Fibroblast of skin of right quadriceps (primary cell): ENCODE measurements at places on chromosomes 11 and 22.

- DNase-seq = peak; percentile 99
Observed at GRCh38 chr11:12693479-12694182, 19.4 kb downstream of the TEAD1 start.

DNA sequence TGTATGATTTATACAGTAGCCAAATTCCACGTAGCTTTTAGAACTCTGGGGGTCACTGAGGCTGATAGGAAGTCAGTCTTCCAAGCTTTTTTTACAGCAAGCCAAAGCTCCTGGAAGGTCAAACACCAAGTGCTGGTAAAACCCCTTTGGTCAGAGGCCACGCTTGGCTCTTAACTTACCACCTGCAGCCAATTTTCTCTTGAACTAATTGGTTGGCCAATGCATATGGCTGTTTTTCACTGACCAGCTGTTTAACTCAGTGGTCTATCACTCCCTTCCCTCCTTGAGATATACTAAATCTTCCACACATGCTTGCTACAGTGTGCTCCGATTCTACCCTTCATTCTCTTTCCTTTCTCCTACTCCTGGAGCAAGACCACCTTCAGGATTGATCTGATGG lies 116.0 kb downstream of the FAR1 start:
- DNase-seq = no peak

- no peak for DNase-seq
Observed at GRCh38 chr11:27097551-27097950, 56.9 kb downstream of the BBOX1 start.

- DNase-seq = no peak
Observed at GRCh38 chr11:110621826-110622225, 90.4 kb downstream of the ARHGAP20 start.

- peak; percentile 19 for DNase-seq
Observed at GRCh38 chr11:78268591-78269410, 80.1 kb downstream of the USP35 start.

GRCh38 chr11:105937331-105937730 lies 84.7 kb downstream of the MSANTD4 start:
- peak; percentile 55 for DNase-seq

- no peak for DNase-seq
Observed at GRCh38 chr11:26757995-26758394, 36.1 kb upstream of the SLC5A12 start.

- DNase-seq = no peak
Observed at GRCh38 chr11:130574740-130575139, 126.3 kb downstream of the ADAMTS15 start.

- DNase-seq = no peak
Observed at GRCh38 chr11:128532016-128532571, 55.3 kb downstream of the ETS1 start.

- no peak for DNase-seq
Observed at GRCh38 chr11:9250139-9250582, 15.0 kb downstream of the DENND5A start.

DNA sequence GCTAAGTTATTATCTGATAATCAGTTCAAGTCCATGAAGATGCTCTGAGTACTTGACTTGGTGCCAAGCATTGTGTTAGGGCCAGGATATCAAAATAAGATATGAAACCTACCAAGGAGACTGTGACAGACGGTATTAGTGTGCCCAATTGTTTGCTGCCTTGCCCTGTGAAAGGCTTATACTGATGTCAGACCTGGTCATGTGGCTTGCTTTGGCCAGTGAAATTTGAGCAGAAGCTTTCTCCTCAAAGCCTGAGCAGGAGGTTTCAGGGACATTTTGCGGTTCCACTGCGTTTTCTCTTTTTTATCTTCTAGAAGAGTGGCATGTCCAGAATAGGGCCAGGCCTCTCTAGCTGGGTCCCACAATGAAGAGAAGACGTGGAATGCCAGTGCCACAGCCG lies 15.8 kb upstream of the PKNOX2 start:
- no peak for DNase-seq

DNA sequence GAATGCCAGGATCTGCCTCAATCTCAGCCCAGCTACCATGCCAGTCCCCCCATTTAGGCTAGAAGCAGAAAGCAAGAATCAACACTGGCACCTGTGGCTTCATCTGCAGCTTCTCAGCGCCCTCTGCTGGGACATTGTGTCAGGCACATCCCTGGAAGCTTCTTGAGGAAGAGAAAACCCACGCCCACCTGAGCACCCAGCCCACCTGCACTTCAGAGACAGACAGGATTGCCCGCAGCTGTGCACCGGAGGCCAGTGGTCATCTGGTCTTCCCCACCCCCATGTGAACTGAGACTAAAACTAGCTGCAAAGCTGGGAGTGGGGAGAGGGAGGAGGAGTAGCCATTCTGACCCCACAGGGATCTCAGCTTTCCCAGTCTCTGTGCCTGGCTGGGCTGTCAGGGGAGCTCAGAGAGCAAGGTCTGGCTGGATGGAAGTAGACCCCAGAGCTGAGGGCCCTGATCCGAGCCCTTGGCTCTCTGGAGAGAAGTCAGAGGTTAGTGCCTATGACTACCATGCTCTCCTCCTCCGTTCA lies 66.8 kb downstream of the FEZ1 start:
- DNase-seq = peak; percentile 32

DNA sequence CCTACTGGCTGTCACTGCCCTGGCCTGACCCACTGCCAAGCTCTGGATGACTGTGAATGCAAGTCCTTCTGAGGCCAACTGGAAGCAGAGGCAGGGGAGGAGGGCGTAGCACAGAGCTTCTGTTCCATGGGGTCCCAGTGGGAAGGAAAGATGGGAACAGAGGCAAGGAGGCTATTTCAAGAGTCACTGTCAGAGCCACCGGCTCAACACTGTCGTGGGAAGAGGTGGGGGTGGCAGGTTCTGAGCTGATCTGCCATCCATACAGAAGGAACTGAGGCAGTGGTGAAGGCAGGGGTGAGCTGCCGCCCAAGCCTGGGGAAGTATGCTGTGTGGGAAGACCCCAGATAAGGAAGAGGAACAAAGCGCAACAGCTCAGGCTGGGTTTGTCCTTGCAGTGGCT lies 54.7 kb downstream of the SGSM3 start:
- no peak for DNase-seq

GRCh38 chr22:50485221-50486131 lies 1.2 kb upstream of the MIOX start:
- DNase-seq = no peak

GRCh38 chr11:117953024-117953671 lies 23.9 kb upstream of the TMPRSS13 start:
- no peak for DNase-seq

- DNase-seq = no peak
Observed at GRCh38 chr11:119056421-119056999, 495 bp downstream of the HYOU1 start.

DNA sequence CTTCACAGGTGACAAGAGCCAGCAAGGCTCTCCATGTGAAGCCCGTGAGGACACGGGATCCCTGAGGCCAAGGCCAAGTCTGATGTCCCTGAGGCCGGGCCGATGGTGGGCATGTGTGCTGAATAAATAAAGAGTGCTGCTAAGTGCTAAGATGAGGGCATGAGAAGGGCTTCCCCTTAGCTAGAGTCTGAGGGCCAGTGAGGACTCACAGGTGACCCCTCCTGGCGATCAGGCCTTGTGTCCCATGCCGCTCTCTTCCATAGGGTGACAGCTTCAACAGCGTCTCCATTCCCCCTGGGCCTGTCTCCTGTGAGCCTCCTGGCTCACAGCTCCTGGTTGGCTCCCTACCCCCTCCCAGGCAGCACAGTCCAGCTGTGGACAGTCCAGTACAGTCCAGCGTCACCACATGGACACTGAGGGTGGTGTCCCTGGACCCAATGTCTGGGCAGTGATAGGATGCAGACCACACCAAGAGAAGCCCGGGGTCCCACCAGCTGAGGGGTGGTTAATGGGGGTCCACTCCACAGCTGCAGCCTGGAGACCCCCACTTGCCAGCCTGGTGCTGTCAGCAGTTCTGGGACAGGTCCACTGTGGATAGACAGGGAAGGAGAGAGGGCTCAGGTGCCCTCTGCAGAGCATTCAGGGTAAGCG lies 1033.2 kb downstream of the TBC1D22A start:
- DNase-seq = no peak

- no peak for DNase-seq
Observed at GRCh38 chr11:104124979-104125378, 39.0 kb downstream of the PDGFD start.

DNA sequence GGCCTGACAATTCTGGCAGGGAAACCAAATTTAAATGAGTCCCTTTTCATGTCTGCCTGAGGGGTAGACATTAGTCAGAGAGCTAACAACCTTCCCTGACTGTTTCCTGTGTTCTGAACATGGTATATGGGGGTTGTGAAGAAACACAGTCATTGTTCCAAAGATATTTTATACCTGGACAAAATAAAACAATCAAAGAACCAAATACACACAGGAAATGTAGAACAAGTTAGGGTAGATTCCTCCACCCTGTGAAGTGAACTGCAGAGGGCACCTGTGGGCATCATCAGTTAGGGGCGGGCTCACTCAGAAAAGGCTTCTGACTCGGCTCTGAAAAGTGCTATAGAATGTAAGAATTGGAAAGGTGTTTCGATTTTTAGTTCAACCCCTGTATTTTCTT lies 231.9 kb upstream of the CADM1 start:
- no peak for DNase-seq

DNA sequence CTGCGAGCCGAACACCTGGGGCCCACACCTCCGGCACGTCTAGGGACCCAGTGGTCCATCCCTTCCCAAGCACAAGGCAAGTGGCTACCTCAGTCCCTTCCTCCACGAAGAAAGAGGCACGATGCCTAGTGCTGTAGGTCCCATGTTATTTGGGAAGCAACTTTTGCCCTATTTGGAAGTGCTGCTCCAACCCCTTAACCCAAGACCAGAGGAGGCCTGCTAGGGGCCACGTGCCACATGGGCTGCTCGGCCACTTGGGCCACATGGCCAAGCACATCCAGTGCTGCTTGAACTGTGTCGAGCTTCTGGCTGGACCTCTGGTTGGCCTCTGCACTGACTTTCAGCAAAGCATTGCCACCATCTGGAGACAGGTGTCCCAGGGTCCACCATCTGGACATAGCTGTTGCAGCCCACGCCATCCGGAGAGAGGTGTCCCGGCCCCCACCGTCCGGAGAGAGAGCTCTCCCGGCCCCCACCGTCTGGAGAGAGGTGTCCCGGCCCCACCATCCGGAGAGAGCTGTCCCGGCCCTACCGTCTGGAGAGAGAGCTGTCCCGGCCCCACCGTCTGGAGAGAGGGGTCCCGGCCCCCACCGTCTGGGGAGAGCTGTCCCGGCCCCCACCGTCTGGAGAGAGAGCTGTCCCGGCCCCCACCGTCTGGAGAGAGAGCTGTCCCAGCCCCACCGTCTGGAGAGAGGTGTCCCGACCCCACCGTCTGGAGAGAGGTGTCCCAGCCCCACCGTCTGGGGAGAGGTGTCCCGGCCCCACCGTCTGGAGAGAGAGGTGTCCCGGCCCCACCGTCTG lies 6.5 kb upstream of the B4GALNT4 start:
- no peak for DNase-seq

DNA sequence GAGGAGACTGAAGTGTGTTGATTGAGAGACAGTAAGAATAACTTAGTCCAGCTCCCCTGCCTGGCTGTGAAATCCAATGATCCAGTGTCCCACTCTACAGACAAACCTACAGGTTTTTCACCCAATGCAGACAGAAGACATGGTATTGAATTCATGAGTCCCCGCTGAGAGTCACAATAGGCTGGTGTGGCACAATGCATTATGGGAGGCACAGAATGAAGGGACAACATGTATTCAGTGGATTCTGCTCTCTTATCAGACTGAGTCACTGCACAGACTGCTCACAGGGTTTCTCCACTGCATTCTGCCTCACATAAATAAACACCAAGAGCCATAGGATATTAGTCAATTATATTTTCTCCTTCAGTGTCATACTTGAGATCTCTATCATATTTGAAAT lies 55.2 kb upstream of the TOP3B start:
- no peak for DNase-seq

DNA sequence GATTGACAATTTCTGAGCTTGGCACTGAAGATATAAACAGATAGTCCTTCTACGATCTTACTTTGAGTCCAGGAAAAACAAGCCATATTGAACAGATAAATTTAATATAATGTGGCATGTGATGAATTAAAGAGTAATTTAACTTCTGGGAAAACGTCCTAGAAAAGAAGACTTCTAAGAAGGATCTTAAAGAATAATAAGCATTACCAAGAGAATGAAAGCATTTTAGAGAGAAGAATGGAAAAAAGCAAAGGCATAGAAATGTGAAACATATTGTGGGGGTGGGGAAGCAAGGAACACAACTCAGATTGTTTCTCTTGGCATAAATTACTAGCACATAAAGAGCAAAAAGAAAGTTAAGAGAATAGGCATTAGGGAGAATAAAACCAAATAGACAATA lies 5.4 kb downstream of the DDIAS start:
- no peak for DNase-seq

GRCh38 chr22:40210818-40211217 lies 33.1 kb downstream of the TNRC6B start:
- DNase-seq = no peak

- peak; percentile 11 for DNase-seq
Observed at GRCh38 chr11:108680271-108680670, 15.4 kb downstream of the DDX10 start.

- no peak for DNase-seq
Observed at GRCh38 chr22:35863432-35863831, 145.8 kb downstream of the APOL5 start.

GRCh38 chr11:77283101-77283500 lies 18.4 kb downstream of the GDPD4 start:
- DNase-seq = no peak

DNA sequence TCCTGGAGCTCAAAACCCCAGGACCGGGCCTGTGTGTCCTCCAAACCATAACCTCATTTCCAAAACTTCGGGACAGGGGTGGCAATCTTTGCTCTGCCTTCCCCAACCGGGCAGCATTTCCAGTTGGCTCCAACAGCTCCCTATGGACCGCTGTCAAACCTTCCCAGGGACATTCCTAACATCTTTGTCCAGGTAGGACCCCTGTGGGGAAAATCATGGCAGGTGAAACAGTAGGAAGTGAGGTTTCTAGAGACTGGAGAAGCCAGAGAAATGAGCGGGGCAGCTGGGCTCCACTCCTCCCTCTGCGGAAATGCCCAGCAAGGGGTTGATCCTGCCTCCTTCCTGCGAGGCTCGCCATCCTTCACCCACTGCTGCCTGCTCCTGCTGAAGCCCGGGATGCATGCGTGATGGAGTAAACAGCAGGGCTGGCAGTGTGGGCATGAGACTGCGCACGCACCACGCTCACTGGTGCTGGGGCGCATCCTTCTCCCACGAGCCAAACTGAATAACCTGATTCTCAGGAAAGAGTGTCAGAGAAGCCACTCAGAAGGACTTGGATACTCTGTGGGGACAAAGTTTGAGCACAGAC lies 136.4 kb downstream of the BUD13 start:
- DNase-seq = no peak
